ENCODE measurements at places on chromosomes 5 and 9.

DNA sequence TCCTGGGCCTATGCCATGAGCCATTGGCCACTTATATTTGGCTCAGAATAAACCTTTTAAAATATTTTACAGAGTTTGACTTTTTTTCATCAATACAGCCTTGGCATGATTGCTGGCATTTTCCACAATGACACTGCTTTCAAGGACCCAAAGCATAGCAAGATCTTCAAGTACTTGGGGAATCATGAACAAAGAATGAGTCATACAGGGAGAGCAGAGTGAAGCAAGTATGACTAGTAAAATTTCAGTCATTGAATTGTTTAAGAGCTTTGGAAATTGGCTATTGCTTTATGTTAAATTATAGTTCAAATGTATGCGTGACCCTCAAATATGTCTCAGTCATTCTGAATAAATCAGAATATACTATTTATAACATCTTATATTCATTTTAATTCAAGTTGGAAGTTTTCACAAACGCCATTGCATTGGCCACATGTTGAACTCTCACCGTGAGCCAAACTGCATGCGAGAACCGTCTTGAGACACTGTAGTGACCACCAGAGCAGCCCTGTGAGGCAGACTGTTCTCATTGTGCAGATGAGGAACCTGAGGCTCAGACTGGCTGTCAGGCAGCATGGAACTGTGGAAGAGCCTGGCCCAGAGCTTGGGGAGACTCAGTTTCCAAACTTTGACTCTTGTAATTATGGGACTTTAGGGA is 52.9 kb downstream of the GDNF start:
- peak; percentile 77 for DNase-seq

- DNase-seq, result no peak
These were observed 114.7 kb upstream of the IL7R start for GRCh38 chr5:35741971-35742370.

GRCh38 chr9:98899408-98900056 is 44.2 kb upstream of the COL15A1 start:
- DNase-seq, result peak; percentile 40

GRCh38 chr9:36328798-36329411 is 70.7 kb upstream of the GNE start:
- DNase-seq, result peak; percentile 80

GRCh38 chr5:172370648-172371545 is 83.4 kb downstream of the SH3PXD2B start:
- DNase-seq, result peak; percentile 46

- DNase-seq, result no peak
These were observed 301.2 kb upstream of the TYRP1 start for GRCh38 chr9:12391839-12392509.

GRCh38 chr9:97983589-97984187 is 547 bp downstream of the ANP32B start:
- peak; percentile 46 for DNase-seq
